ENCODE measurements at places on chromosomes 6 and 20.

DNA sequence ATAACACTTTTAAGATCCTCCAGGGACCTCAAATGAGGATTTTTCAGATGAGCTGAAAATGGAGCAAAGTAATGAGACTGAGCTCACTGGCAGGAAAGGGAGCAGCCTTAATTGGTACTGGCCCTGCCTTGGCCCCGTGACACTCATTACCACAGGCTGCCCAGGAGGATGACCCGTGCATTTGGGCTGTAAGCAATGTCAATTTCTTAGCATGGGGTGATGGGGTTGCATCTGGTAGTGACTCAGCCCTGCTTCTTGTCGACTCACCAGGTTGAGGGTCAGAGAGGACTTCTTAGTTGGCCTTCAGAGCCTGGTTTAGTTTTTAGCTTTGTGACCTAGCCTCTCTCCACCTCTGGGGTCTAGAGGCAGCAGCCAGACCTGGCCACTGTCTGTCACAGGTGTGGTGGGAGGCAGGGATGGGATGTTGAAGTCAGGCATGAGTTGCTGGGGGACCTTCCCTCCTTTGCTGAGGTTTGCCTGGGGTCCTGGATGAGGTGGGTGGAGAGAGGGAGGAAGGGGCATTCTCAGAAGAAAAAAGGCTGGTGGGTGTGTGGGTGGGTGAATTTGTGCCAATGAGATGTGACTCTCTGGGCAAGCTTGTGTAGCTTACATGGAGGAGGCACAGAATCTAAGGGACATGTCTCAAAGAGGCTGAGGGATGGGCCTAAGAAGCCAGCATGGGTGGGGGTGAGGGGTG lies 25.9 kb upstream of the EPB41L1 start:
- H3K27ac ChIP-seq: no peak overlapping the region
- peaks cover 22% of the 10 kb centered on the region for H3K4me1 ChIP-seq
- no peak for DNase-seq

DNA sequence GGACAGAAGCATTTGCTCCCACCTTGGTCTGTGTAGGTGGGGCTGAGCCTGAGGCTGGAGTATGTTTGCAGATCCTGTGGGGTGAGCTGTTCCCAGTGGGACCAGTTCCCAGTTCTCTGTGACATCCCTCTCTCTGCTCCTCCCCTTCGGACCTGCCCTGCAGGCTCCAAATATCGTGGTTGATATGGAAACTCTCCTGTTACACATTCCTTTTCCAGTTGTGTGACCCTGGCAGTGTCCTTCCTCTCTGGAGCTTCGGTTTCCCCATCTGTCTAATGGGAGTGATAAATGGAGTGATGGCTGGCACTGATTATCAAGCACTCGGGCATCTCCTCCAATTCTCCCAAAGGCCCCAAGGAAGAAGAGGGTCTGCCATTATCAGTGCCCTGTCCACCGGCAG lies 15.7 kb upstream of the TGM2 start:
- no peaks in the 10 kb centered on the region for H3K36me3 ChIP-seq
- no peak overlapping the region for H3K4me3 ChIP-seq
- no peak for DNase-seq
- no peaks in the 10 kb centered on the region for H3K4me1 ChIP-seq

- H3K4me3 ChIP-seq: no peak overlapping the region
- no peak overlapping the region for H3K27ac ChIP-seq
- no peak for DNase-seq
- peaks cover 49% of the 10 kb centered on the region for H3K36me3 ChIP-seq
Observed at GRCh38 chr20:33850159-33850558, 39.0 kb downstream of the CHMP4B start.

DNA sequence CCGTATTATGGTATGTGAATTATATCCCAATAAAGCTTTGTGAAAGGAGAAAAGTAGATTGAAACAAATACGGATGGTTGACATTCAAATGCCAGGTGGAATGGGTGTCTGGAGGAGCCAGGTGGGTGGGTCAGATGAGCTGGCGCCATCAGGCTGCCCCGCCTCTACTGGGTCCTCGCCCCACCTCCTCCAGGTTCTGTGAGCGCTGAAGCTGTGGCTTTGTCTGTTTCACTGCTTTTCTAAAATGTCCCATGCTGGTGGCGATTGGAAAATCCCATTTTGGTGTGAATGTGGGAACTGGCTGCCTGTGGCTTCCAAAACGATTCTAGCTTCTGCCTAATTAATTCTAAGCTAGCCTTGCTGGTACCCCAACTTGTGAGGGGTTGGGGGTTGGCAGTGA lies 16.5 kb downstream of the DUSP22 start:
- H3K4me1 ChIP-seq: peaks cover 12% of the 10 kb centered on the region
- DNase-seq: no peak
- H3K4me3 ChIP-seq: no peak overlapping the region

GRCh38 chr20:12928358-12928754 lies 80.4 kb upstream of the SPTLC3 start:
- H3K27me3 ChIP-seq: no peaks in the 10 kb centered on the region
- peaks cover 7% of the 10 kb centered on the region for H3K4me1 ChIP-seq
- H3K4me3 ChIP-seq: no peak overlapping the region
- DNase-seq: no peak

GRCh38 chr6:50921968-50922367 lies 103.3 kb downstream of the TFAP2B start:
- H3K4me3 ChIP-seq: no peak overlapping the region
- no peaks in the 10 kb centered on the region for H3K36me3 ChIP-seq
- H3K27ac ChIP-seq: no peak overlapping the region
- no peaks in the 10 kb centered on the region for H3K27me3 ChIP-seq

- H3K36me3 ChIP-seq: no peaks in the 10 kb centered on the region
- no peak overlapping the region for H3K4me3 ChIP-seq
- no peak overlapping the region for H3K27ac ChIP-seq
- no peaks in the 10 kb centered on the region for H3K4me1 ChIP-seq
Observed at GRCh38 chr6:132190097-132190814, 211.0 kb downstream of the MOXD1 start.

- no peak for DNase-seq
- H3K36me3 ChIP-seq: no peaks in the 10 kb centered on the region
- peaks cover 48% of the 10 kb centered on the region for H3K27me3 ChIP-seq
- peaks cover 34% of the 10 kb centered on the region for H3K4me1 ChIP-seq
Observed at GRCh38 chr6:33622456-33623431, 1.6 kb downstream of the ITPR3 start.

GRCh38 chr20:37342231-37343177 lies 3.4 kb upstream of the SRC start:
- no peak for DNase-seq
- H3K27ac ChIP-seq: no peak overlapping the region
- H3K4me3 ChIP-seq: no peak overlapping the region
- H3K27me3 ChIP-seq: no peaks in the 10 kb centered on the region
- no peaks in the 10 kb centered on the region for H3K36me3 ChIP-seq
- H3K4me1 ChIP-seq: peaks cover 32% of the 10 kb centered on the region

DNA sequence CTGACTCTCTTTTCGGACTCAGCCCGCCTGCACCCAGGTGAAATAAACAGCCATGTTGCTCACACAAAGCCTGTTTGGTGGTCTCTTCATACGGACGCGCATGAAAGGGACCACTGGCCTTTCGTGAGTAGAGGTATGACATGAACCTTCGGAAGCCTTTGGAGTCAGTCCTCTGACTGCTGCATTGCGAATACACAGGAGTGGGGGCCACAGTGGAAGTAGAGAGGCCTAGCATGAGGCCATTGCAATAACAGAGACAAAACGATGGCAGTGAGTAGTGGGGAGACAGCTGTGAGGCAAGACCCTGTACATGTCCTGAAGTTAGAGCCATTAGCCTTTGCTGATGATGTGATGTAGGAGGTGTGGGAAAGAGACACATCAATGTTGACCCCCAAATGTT lies 56.4 kb downstream of the SMPDL3A start:
- no peaks in the 10 kb centered on the region for H3K27me3 ChIP-seq
- H3K4me3 ChIP-seq: no peak overlapping the region
- H3K36me3 ChIP-seq: no peaks in the 10 kb centered on the region

- DNase-seq: no peak
- H3K4me1 ChIP-seq: no peaks in the 10 kb centered on the region
- no peak overlapping the region for H3K27ac ChIP-seq
- H3K27me3 ChIP-seq: no peaks in the 10 kb centered on the region
- H3K36me3 ChIP-seq: no peaks in the 10 kb centered on the region
Observed at GRCh38 chr20:1623501-1624205, 3.8 kb upstream of the SIRPB1 start.

- DNase-seq: no peak
- no peaks in the 10 kb centered on the region for H3K27me3 ChIP-seq
- H3K4me1 ChIP-seq: no peaks in the 10 kb centered on the region
- no peak overlapping the region for H3K27ac ChIP-seq
- H3K36me3 ChIP-seq: no peaks in the 10 kb centered on the region
Observed at GRCh38 chr6:128617285-128617684, 96.9 kb upstream of the PTPRK start.

GRCh38 chr6:142378138-142378875 lies 76.5 kb downstream of the ADGRG6 start:
- H3K27me3 ChIP-seq: no peaks in the 10 kb centered on the region
- no peak for DNase-seq
- peaks cover 3% of the 10 kb centered on the region for H3K4me1 ChIP-seq
- no peaks in the 10 kb centered on the region for H3K36me3 ChIP-seq

DNA sequence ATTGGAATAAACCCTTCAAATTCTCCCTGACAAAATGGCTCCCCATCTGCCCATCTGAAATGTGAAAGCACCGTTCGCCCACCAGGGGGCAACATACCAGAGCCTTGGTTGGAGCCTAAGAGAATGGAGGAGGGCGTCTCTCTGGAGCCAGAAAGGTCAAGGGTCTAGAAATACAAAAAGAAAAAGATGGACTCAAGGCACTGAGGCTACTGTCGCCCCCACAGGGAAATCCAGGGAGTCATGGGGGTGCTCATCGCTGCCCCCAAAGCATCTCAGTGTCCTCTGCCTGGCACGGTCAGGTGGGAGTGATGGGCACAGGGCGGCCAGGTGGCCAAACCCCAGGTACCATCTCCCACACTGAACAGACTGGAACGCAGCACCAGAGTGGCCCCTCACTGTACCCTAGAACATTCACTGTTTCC lies 136.3 kb downstream of the ZMYND8 start:
- H3K27ac ChIP-seq: no peak overlapping the region
- no peak overlapping the region for H3K4me3 ChIP-seq
- no peaks in the 10 kb centered on the region for H3K4me1 ChIP-seq

DNA sequence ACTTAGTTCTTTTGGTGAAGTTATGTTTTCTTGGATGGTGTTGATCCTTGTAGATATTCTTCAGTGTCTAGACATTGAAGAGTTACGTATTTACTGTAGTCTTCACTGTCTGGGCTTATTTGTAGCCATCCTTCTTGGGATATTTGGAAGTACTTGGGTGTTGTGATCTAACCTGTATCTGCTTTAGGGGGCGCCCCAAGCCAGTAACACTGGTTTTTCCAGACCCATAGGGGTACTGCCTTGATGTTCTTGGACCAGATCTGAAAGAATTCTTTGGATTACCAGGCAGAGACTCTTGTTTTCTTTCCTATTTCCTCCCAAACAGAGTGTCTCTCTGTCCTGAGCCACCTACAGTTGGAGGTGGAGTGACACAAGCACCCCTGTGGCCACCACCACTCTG lies 309.1 kb upstream of the IMPG1 start:
- no peaks in the 10 kb centered on the region for H3K4me1 ChIP-seq
- no peak overlapping the region for H3K4me3 ChIP-seq
- no peak overlapping the region for H3K27ac ChIP-seq
- H3K27me3 ChIP-seq: no peaks in the 10 kb centered on the region
- no peaks in the 10 kb centered on the region for H3K36me3 ChIP-seq

DNA sequence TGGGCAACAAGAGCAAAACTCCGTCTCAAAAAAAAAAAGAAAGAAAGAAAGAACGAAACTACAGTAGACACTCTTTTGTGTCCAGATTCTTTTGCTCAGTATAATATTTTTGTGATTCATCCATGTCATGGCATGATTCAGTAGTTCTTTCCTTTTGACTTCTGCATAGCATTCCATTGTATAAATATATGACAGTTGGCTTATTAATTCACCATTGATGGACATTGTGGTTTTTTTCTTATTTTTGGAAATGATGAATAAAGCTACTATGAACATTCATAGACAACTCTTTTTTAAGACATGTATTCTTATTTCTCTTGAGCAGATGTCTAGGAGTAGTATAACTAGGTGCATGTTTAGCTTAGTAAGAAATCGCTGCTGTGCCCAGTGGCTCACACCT lies 10.3 kb upstream of the IER3 start:
- peaks cover 8% of the 10 kb centered on the region for H3K4me1 ChIP-seq
- no peak for DNase-seq
- no peak overlapping the region for H3K4me3 ChIP-seq
- H3K27ac ChIP-seq: no peak overlapping the region
- no peaks in the 10 kb centered on the region for H3K27me3 ChIP-seq
- H3K36me3 ChIP-seq: no peaks in the 10 kb centered on the region

GRCh38 chr6:21855811-21856455 lies 262.4 kb downstream of the SOX4 start:
- no peak for DNase-seq
- H3K4me3 ChIP-seq: no peak overlapping the region
- no peak overlapping the region for H3K27ac ChIP-seq
- no peaks in the 10 kb centered on the region for H3K4me1 ChIP-seq
- no peaks in the 10 kb centered on the region for H3K36me3 ChIP-seq

- no peak overlapping the region for H3K27ac ChIP-seq
- DNase-seq: no peak
- no peak overlapping the region for H3K4me3 ChIP-seq
- H3K4me1 ChIP-seq: no peaks in the 10 kb centered on the region
Observed at GRCh38 chr6:113220832-113221231, 636.3 kb upstream of the MARCKS start.

DNA sequence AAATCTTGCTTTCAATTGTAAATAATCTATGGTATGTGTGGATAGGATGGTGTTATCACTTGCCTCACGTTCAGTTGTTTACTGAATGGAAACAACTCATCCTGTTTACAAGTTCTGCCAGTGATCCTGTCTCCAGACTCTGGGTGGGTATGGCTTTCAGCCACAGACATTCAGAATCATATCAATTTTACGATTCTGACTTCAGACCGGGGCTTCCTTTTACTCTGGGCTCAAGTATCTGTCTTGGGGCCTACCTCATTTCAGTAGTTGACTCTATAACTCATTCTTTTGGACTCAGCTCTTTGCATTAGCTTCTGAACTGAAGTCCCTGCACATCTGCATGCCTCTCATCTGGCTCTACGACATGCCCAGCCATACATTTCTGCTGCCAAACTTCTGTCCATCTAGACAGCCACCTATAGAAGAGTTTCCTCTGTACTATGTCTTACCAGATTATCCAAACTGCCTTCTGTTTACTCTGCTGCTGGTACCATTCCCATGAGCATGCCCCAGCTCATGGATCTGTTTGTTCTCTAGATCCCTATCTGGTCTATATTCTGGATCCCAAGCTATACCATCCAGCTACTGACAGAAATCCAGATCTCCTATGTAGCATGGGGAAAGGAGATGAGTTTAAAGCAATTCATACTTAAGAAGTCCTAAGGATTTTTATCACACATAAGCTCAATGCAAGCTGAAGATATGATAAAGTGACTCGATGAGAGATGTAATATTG lies 34.3 kb downstream of the FYN start:
- no peak for DNase-seq
- no peaks in the 10 kb centered on the region for H3K27me3 ChIP-seq
- H3K36me3 ChIP-seq: peaks cover 11% of the 10 kb centered on the region

GRCh38 chr6:44135173-44135758 lies 7.9 kb downstream of the TMEM63B start:
- no peaks in the 10 kb centered on the region for H3K27me3 ChIP-seq
- no peak overlapping the region for H3K27ac ChIP-seq
- H3K4me3 ChIP-seq: no peak overlapping the region
- DNase-seq: no peak
- H3K36me3 ChIP-seq: peaks cover 60% of the 10 kb centered on the region
- peaks cover 19% of the 10 kb centered on the region for H3K4me1 ChIP-seq

All from spinal cord (tissue), 10 donors.